ENCODE measurements at places on chromosomes 11 and 22.

DNA sequence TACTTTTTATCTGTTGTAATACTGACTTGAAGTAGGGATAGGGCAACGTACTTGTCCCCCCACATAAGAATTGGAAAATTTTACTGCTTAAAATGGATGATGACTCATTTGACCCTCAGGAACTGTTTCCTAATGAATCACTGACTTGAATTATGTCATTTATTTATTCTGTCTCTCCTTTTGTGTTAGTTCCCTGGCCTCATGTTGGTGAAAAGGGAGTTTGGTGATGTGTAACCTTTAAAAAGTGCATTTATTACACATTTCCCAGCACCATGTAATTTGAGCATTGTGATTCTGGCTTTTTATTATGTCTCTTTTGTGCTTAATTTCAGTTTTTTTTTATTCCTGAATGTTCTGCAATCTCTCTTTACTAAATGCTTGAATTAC is 20.3 kb upstream of the PGM2L1 start:
- DNase-seq, result no peak

DNA sequence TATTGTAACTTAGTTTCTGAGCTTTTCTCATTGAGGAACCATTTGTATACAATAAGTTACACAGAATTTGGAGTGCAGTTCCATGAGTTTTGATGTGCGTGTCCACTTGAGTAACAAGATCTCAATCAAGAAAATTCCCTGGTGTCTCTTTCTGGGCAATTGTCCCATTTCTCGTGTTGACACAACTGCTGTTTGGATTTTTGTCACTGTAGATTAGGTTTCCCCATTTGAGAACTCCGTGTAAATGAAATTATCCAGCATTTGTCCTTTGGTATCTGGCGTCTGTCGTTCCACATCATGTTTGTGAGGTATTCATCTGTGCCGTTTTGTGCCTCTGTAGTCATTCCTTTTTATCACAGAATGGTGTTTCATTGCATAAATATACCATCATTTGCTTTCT is 547.0 kb downstream of the TBC1D22A start:
- no peak for DNase-seq

GRCh38 chr11:57357856-57358255 is 19.7 kb downstream of the P2RX3 start:
- no peak for DNase-seq

DNA sequence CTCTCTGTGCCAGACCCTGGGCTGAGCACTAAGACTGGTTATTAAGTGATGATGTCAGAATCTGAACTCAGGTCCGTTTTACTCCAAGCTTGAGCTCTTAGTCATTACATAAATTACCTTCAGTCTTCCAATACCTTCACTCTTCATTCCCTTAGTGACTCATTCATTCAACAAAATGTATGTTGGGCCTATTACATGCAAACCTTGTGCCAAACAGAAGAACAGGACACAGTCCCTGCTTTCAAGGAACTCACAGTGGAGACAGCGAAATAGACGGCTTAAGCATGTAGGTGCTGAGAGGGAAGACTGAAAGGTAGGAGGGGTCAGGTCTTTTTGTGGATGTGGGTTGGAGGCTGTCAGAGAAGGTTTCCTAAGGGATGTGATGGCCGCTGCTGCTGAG is 3.3 kb downstream of the KCTD14 start:
- no peak for DNase-seq

DNA sequence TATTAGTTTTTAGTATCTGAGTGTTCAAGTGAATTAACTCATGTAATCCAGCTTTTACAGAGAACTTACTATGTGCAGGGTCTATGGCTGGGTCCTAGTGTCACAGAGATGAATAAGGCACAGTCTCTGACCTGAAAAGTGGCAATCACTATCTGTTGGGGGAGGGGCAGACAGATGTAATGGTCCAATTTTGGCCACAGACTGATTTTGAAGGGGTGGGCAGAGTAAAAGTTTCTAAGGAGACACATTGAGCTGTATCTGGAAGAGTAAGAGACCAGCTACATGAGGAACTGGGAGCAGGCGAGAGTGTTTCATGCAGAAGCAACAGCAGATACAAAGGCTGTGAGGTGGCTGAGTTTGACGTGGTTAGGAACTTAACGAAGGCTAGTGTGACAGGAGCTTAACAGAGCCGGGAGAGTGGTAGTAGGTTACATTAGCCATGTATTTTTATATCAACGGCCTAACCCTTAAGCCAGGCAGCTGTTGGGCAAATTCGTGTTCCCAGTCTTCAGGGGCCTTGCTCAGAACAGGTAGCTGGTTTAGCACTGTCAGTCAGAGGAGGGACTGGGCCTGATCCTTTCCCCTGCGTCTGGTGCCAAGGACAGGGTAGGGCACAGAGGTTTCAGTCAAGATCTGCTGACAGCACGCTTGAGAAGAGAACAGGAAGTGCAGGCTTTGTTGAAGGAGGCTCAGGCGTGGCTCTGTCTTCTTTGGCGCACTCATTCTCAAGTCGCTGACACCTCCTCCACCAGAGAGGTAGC is 1.4 kb upstream of the STIM1 start:
- no peak for DNase-seq

- DNase-seq, result no peak
Observed at GRCh38 chr11:64826578-64827450, 16.5 kb upstream of the MEN1 start.

- no peak for DNase-seq
Observed at GRCh38 chr22:27605390-27605789, 196.2 kb downstream of the MN1 start.

GRCh38 chr11:76859708-76860227 is 950 bp upstream of the ACER3 start:
- no peak for DNase-seq

- no peak for DNase-seq
Observed at GRCh38 chr11:11366793-11367192, 13.7 kb upstream of the CSNK2A3 start.

DNA sequence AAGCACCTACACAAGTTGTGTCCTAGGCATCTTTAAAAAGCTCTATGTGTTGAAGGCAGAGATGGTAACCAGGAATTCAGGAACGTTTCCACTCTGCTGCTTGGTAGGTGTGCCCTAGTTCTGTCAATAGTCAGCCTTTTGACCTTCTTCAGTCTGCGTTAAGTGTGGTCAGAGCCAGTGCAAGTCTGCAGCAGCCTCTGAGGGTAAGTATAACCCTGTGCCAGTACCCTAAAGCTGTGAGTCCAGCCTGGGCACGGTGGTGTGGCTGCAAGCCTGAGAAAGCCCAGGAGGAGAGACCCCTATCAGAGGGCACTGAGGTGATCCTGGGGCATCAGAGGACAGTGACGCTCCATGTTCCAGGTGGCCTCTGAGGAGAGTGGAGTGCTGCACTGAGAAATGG is 76.8 kb upstream of the ADORA2A start:
- DNase-seq, result no peak

GRCh38 chr22:41047801-41048211 is 44.6 kb upstream of the EP300 start:
- DNase-seq, result no peak

- no peak for DNase-seq
Observed at GRCh38 chr11:102583141-102583873, 41.8 kb downstream of the MMP20 start.

DNA sequence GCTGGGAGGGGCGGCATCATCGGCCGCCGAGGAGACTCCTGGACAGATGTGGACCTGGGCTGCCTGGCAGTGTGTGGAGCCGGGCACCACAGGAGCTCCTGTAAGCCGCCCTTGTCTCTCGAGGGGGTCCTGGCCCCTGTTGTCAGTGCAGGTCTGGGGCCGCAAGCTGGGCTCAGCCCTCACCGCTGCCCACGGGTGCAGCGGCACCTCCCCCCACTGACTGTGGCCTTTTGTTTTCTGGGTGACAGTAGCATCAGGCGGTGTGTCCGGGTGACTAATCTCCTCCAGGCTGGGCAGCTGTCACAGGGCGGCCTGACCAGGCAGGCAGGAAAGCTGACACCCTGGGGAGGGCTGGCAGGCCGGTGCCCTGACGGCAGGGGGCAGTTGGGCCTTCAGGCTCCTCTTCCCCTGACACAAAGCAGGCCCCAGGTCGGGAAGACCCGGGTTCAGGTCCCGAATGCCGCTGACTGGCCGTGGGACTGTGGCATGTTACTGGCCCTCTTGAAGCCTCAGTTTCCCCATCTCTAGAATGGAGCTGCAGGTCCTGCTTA is 16.3 kb downstream of the DGKZ start:
- no peak for DNase-seq

GRCh38 chr11:76077575-76078150 is 128.6 kb downstream of the WNT11 start:
- DNase-seq, result no peak

Measured in stimulated activated CD8-positive, alpha-beta memory T cell treated with anti-CD3 and anti-CD28 coated beads, Interleukin-7, amount 100 ng/mL, for 1 hour (primary cell).